NCI-H1092 (cell line): ENCODE measurements at places on chromosomes 7 and 10.

DNA sequence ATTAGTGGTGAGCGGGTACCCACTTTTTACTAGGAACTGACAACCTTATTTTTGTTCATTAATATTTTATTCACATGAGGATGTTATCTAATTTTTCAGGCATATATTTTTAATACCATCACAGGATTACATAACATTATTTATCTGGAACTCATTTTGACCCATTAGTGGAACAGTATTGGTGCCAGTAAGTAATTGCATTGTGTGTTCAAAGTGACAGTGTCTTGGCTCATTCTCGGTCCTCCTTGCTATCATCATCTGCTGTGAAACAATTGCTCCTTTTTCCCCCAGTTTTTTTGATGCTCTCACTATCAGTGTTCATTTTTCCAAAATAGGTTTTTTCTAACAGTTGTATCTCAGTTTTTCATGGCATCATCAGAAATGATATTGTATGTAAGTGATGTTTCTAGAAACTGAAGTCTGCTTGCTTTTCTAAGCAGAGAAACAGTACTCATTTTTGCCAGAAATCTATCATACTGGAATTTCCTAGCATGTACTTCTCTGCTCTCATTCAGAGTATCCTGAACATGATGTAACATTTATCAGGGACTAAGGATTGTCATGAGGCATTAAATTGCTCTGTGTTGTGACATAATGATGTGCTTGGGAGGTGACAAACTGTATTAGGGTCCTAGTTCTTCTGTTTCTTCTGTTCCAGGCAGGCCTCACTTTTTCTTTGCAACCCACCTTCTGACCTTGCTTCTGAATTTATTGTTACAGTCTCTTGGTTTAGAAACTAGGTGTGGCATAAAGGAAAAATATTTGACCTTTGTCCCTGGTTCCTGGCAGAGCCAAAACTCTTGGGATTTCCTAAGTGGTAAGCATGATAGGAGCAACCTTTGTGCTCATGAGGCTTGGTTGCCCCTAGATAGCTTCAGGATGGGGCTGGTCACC is 4.2 kb downstream of the NUB1 start:
- no peak for DNase-seq

- no peak for DNase-seq
Observed at GRCh38 chr7:137026176-137026500, 157.7 kb downstream of the CHRM2 start.

DNA sequence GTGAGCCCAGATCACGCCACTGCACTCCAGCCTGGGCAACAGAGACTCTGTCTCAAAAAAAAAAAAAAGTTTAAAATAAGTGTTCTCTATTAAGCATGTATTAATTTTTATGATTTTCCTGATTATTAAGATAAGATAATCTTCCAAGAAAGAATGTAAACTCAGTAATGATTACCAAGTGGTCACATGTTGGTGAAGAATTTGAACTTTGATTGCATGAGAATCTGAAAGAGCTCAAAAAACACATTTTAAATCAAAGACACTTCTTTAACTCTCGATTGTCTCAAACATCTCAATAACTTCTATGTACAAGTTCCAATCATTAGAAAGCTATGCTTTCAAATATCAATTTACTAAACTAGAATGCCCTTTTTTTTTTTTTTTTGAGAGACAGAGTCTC is 33.8 kb downstream of the SNX8 start:
- DNase-seq, result no peak

DNA sequence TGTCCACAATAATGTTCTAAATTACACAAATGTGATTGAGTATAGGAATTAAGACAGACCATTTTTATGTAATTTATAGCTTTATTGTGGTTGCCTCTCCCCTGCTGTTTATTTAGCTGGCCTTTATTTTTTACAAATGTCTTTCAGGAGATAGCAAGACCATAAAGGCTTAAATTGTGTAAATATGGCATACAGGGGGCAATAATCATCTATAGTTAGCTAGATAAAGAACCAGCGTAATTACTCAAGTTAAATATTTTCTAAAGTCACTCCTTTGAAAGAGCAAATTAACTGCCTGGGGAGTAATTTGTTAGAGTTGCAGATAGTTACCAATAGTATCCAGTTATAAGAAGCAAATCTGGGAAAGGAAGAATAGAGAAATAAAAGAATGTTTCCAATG is at the start of gene MALRD1:
Gene MALRD1, plus strand, starts transcription at position 313 of the 400 bp plus-strand sequence. CDS start 138 bp downstream, outside the sequence.
- no peak for DNase-seq

GRCh38 chr7:74398426-74398825 is 55.3 kb upstream of the GTF2IRD1 start:
- no peak for DNase-seq

- no peak for DNase-seq
Observed at GRCh38 chr10:59465088-59465487, 102.7 kb upstream of the FAM13C start.

DNA sequence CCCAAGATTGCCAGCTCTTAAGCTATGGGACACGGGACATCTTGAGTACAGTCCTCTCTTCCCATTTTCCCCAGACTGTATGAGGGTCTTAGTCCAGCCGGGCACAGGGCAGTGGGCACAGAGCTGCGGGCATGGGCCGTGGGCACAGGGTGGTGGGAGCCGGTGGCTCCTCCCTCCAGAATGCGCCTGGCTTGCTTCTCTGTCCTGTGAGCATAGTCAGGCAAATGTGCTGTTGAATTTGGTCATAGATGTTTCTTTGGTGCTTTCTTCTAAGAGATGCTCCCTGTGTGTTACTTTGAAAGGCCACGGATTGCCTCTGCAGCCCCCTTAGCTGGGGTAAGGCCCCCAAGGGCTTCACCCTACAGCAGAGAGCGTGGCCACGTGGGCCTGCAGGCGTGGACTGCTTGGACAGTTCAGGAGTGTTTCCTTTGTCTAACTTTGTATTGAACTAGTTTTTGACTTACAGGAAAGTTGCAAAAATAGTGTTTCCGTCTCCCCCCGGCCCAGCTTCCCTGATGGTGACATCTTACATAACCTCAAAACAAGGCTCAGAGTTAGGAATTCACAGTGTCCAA is 24.7 kb downstream of the LRRC27 start:
- no peak for DNase-seq
